ENCODE measurements at places on chromosomes 2 and 18. TPM values are rescaled to one million over a fixed set of nuclear protein-coding genes. Genes with fewer than 3 reads are reported as not detected.

Gene SERPINB13
- not detected for total RNA-seq

Gene LOXL3
- total RNA-seq: 3.6 TPM

GRCh38 chr2:176099159-176099727, 352 bp upstream of the HOXD12 start:
- no peak for DNase-seq

- DNase-seq: no peak
These were observed 245.6 kb upstream of the TCF4 start for GRCh38 chr18:55833543-55833942.

DNA sequence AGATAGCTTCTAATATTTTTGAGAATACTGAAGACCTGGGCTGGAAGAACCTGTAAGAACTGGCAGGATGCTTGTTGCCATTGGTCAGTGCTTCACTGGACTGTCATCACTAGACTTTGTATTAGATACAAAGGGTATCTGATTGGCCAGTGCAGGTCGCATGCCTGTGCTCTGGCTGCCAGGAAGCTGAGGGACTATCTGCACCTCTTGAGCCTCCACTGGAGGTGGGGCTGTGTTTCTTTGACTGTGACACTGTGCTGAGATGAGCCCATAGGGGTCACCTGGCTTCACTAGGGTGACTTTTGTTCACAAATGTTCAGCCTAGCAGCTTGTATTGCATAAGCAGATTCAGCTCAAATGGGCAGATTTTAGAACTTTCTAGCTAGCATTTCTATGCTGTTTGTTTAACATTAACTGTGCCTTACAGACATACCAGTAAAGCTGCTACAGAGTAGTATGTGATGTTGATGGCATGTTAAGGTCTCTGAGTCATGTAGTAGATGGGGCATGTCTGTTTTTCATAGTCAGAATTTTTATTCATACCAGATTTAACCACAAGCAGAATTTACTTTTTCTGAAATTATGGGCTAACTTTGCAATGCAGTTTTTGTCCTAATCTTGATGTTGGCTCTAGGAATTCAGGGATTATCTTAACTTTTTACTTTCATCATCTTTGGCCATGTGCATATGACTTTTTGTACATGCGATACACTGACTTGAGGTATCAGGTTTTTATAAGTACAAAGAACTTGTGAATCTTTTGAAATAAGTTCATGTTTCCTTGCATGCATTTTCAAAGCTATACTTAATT, 56.1 kb downstream of the RHBDD1 start:
- no peak for DNase-seq

GRCh38 chr2:128413014-128413717, 94.5 kb upstream of the HS6ST1 start:
- no peak for DNase-seq
